GM19239 (cell line): ENCODE measurements at places on chromosomes 5 and 9.

- no peak for DNase-seq
These were observed 82.7 kb upstream of the STK32A start for GRCh38 chr5:147152086-147152485.

DNA sequence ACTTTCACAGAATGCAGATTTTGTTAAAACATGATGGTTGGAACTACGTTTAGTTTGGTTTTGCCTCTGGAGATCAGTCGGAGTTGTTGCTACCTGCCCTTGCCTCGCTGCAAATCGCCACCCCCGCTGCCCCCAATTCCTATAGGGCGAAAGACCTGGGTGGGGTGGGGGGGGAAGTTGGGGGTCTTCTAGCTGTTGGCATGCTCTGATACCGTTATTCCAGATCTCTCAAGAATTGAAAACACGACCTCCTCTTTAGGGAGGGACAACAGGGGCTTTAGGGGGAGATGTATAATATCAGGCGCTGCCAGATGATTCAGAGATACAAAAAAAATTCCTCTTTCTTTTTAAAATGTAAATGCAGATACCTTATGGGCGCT is 36.4 kb upstream of the NFIB start:
- no peak for DNase-seq

- no peak for DNase-seq
These were observed 39.1 kb upstream of the SPATA31C2 start for GRCh38 chr9:88177371-88177770.

DNA sequence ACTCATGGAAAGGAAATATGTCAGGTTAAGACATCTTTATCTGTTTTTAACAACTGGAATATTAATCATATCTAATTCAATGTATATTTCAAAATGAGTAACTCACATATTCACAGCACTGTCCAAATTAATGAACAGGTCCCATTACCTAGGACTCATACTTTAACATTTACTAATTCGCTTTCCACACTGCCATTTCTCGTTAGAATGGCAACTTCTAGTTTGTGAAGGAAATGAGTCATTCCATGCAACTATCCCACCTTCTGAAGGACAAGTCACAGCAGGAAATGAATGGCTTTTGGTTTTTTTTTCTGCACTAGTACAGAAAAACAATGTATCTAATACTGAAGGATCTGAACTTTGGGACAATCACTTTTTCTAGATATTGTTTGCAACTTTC is 24.6 kb upstream of the IFNK start:
- DNase-seq, result no peak

GRCh38 chr9:693201-694091 is 148.1 kb upstream of the DMRT1 start:
- no peak for DNase-seq

GRCh38 chr5:128196080-128196479 is 112.5 kb downstream of the SLC12A2 start:
- DNase-seq, result no peak

DNA sequence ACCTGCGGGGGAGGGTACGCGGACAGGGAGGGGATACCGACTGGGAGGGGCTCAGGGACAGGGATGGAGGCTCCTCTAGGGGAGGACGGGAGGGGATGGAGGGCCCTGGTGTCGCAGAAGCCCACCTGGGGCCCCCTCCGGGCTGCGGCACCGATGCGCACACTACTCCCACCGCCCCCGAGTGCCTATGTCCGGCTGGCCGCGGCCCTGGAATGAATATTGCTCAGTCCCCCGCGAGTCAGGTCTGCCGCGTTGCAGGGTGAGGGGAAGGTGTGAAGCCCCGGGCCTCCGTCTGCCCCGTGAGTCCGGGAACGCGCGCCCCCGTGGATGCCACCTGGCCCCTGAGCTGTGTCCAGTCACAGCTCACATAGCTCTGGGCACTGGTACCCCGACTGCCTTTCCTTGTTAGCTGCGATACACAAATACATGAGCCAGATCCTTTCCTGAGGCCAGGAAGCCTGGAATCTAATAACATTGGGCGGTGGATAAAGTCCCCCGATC is 44.5 kb upstream of the PRSS3 start:
- no peak for DNase-seq

DNA sequence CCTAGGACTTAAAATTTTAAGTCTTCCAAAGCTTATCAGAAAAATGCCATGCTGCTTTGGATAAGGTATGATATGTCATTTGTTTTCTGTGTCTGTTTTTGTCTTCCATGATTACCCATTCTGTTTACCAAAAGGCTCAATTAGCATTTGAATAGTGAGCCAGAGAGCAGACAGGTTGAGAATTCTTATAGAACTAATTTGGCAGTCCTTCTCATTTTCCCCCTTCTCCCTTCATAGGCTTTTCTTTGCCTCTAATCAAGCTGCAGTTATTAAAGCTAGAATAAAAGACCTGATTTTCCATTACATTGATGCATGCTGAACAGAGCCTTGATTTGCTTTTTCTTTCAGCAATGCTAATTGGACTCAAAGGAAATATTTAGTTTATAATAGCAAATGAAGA is 993.0 kb downstream of the MAT2B start:
- DNase-seq, result no peak

DNA sequence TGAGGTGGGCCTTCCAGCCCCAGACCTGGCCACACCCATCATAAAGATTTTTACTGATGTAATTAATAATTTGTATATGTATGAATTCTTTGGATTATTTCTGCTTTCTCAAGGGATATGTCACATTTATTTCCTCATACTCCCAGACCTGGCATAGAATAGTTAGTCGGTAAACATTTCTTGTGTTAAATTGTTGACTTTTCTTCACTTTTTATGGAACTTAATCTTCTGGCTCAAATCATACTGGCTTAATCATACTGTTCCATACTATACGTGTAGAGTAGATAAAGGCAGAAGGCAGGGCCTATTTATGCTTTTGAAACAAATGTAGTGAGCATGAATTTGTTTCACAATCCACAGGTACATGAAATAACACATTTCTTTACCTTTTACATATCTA is 155.8 kb downstream of the DEPDC1B start:
- no peak for DNase-seq

DNA sequence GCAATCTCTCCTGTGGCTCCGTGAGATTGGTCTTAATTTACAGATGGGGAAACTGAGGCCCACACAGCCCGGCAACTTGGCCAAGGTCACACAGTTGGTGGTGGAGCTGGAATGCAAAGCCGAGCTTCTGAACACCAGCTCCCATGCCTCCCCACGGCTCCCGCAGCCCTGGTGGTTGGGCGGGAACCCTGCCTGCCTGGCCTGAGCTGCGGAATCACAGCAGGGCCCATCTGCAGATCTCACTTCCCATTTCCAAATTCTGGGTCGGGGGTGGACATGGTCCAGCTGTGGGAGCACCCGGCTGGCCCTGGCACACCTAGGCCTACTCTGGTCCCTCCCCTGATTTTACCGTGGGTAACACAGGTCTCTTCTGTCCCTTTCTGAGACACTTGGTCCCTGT is 35.3 kb upstream of the PHYKPL start:
- DNase-seq, result no peak

DNA sequence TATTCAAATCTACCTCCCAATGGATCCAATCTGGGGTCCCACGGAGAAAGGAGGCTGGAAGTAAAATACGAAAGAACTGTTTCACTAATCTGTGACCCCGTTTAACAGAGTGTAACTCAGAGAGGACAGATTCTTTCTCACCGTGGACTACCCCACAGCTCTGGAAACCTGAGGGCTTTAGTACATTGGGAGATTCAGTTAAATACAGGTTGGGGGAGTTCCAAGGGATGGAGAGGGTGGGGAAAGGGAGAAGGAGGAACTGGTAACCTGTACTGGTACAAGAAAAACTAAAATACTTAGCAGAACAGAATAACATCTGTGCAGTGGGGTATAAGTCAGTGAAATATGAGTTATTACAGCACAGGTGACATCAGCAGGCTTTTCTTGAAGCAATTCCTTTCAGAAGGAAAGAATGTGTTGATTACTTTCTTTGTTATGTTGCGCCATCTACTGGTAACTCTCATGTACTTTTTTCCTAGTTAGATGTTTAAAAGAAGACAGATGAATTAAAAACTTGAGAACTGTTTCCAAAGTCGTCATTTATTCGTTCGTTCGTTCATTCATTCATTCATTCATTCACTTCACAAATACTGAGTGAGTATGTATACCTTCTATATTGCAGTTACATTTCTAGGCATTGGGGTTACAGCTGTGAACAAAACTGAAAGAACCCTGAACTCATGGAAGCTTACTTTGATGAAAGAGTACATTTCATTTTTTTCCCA is 30.0 kb upstream of the STOM start:
- DNase-seq, result peak; percentile 4

DNA sequence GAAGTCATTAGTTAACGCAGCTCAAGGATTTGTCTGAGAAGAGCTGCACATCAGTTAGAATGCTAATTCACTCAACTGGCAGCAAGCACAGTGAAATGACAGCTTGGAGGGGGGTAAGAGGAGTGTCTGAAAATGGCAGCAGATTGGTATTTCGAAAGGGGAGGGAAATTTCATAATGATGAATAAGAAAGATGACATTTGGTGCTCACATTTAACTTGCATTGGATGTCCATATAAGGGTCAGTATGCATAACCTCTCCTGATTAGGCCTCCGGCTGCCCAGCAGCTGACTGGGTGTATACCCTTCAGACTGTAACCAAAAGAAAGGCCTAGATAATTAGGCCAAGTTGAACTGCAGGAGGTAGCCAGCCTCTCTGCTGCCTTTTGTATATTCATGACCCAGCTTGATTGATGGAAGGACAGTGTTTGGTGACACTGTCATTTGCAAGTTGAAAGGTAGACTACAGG is 131.0 kb downstream of the PBX3 start:
- no peak for DNase-seq

DNA sequence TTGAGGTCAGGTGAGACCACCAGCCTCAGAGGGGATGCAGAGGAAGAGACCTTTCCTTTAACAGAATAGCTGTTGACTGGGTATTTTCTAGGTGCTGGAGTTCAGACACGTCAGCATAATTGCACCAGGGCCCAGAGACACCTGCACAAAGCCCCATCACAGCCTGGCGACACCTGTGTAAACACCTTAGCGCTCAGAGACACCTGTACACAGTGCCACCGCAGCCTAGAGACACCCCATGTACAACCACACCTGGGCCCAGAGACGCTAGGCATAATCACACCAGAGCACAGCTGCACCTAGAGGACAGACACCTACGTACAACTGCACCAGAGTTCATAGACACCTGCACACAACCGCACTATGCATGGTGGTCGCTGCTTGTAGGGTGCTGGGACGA is 1.0 kb downstream of the TRIP13 start:
- DNase-seq, result no peak

GRCh38 chr5:180126716-180127681 is 55.4 kb upstream of the RNF130 start:
- DNase-seq, result no peak

DNA sequence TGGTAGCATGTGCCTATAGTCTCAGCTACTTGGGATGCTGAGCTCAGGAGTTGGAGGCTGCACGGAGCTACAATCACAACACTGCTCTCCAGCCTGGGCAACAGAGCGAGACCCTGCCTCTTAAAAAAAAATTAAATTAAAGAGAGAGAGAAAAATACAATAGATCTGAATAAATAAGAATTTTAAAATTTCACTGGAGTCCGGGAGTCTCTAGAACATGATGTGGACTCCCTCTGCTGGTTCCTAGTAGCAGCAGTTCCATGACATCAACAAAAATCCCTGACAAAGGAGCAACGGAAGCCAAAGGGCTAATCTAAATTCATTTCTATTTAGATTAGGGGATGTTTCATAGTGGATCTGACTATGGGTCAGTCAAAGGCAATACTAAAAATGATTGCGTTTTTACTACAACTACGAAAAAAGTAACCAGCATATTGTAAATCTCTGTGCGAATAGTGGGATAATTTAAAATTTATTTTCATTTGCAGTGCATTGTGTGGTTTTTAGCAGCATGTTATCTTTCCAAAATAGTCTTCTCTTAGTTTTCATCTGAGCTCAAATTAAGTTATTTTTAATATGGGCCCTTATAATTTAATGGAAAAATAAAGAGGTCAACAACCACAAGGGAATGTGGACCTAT is 6.7 kb downstream of the INIP start:
- no peak for DNase-seq

DNA sequence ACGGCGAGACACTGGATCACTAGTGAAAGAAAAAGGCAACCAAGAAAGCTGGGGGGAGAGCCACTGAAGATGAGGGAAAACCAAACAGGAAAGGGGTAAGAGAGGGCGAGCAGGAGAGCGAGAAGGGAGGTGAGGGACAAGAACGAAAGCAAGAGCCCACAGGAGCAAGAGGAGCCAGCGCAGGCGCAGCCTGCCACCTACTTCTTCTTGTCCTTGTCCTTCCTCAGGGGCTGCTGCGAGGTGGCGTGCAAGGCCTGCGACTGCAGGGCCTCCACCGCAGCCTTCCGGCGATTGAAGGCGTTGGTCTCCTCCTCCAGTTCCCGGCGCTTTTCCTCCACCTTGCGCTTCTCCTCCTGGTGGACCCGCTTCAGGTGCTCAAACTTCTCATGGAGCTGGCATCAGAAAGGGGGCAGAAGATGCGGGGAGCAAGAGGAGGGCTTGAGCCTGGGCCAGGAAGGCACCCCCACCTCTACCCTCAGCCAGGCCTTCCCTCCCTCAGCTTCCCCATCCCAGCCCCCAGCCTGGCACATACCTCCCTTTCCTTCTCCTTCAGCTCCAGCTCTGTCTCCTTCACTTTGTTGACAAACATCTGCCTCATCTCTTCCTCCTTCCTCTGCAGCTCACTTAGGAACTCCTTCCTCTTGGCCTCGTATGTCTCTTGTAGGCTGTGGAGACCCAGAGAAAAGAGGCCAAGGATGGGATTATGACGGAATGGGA is 13.5 kb downstream of the CCNI2 start:
- no peak for DNase-seq

DNA sequence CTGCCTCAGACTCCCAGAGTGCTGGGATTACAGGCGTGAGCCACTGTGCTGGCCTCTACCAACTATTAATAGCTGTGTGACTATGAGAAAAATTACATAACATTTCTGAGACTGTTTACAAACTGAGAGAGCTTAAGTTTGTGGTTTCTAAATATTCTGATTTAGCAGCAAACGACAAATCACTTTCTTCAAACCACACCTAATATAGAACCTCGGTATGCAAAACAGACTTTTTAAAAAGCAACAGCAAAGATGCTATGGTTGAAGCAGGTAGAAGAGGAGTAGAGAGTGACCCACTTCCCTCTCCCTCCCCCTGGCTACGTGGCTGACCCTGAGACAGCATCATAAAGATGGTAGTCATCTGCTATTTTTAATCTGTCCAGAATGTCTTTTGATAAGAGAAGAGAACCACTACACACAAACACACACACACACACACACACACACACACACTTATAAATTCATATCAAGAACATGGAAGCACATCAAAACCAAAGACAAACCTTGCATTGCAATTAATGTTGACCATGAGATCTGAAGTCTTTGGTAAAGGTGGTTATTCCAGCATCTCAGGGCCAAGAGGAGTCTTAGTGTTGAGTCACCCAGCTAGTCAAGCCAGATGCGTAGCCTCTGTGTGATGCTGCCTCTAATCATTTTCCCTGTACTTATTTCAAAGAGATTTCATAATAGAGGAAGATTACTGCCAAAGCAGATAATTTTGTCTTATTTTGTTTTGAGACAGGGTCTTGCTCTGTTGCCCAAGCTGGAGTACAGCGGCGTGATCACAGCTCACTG is 58.1 kb upstream of the TMEM215 start:
- no peak for DNase-seq
